ENCODE measurements at places on chromosomes 5 and 9. TPM values are rescaled to one million over a fixed set of nuclear protein-coding genes. Genes with fewer than 3 reads are reported as not detected.

DNA sequence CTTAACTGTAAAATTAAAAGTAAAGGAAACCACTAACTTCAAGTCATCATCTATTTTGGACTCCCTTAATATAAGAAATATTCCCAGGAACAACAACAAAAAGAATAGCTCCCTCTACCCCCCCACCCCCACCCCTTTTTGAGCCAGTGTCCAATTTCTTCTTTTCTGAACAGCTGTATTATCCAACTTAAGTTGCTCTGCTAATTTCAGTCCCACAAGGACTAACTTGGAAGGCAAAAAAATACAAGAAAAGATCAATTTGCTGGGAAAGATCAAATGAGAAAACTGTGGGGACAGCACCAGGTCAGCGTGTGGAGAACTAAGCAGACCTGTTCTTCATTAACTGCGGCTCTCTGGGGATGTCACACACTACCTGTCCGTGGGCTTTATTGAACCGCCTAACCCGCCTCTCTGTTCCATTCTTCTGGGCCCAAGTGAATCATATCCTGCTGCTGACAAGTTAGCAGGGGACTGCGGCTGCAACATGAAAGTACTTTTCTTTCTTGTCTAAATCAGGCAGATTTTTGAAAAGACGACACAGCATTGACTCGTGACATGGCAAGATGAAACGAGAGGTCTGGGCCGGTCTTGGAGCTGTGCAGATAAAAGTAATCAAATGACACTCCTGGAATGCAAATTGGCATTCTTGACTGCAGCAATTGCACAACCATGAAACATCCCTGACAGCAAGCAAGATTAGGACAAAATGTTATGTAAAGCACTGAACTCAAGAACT is 2.7 kb downstream of the BNC2 start:
- no peak for DNase-seq

- no peak for DNase-seq
Observed at GRCh38 chr5:68873198-68873597, 220.6 kb upstream of the SLC30A5 start.

DNA sequence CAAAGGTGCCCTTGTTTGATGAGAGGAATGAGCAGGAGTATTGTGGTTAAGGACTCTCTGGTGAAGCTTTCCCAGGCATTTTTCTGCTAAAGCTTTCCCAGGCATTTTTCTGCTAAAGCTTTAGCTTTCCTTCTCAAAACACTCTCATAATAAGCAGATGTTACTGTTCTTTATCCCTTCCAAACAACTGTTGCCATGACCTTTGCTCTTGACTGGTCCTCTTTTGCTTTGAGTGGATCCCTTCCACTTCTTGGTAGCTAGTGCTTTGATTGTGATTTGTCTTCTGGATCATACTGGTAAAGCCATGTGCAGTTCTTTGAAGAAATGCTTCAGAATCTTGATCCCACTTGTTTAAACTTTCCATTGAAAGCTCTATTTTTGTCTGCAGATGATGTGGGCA is 85.8 kb downstream of the GPBP1 start:
- DNase-seq, result no peak

- no peak for DNase-seq
Observed at GRCh38 chr5:116810951-116811350, 236.3 kb upstream of the SEMA6A start.

DNA sequence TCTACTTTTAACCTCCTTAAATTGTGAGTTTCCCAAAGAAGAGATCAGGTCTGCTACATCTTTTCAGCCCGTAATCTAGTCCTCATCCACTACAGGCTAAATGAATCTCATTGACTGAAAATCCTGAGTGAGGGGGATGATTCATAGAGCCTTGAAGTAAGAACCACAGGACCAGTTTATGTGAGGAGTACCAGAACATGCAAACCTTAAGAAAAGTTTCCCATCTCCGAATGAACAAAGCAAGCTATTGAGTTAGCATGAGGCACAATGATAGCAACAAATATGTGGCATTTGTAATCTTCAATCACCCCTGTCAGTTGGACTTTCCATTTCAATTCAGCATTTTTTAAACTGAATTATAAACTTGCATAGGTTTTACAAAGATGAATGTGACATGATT is 197.0 kb downstream of the ALDH1A1 start:
- no peak for DNase-seq

- no peak for DNase-seq
Observed at GRCh38 chr9:80144406-80144805, 572.6 kb downstream of the TLE4 start.

DNA sequence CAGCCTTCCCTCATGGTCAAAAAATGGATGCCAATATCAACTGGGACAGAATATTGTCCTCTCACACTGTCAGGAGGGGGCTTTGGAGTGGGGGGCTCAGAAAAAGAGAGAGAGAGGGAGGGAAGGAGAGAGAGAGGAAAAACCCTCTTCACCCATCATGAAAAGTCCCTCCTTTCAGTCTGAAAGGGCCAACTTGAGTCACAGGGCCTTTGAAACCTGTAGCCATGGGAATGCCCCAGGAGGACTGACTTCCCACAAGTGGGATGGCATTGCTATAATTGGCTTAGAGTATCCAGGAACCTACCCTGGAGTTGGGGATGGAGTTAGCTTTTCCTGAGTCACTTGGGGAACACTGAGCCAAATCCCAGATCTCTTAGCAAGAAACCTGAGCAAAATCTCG is 41.2 kb downstream of the DNAJC21 start:
- DNase-seq, result no peak

GRCh38 chr5:3913279-3913678 is 317.6 kb downstream of the IRX1 start:
- no peak for DNase-seq

DNA sequence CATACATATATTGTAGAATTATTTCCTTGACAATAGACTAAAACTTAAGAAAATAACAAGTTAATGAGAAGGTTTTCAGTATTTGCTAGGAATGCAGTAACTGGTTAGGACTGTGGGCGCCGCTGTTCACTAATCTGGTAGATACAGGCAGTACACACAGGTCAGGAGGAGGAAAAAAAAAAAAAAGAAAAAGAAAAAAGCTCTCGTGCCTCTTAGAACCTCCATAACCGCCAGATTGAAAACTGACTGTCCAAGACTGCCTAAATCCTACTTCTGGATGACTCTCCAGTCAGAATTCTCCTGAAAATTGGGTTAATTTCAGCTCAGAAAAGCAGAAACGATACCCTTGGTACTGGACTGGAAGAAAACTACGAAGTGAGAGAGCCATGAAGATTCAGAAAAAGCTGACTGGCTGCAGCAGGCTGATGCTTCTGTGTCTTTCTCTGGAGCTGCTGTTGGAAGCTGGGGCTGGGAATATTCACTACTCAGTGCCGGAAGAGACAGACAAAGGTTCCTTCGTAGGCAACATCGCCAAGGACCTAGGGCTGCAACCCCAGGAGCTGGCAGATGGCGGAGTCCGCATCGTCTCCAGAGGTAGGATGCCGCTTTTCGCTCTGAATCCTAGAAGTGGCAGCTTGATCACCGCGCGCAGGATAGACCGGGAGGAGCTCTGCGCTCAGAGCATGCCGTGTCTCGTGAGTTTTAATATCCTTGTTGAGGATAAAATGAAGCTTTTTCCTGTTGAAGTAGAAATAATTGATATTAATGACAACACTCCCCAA is at the start of gene PCDHGA1:
PCDHGA1 (plus strand) TSS at position 216 of the 782 bp plus-strand sequence.
- no peak for DNase-seq

DNA sequence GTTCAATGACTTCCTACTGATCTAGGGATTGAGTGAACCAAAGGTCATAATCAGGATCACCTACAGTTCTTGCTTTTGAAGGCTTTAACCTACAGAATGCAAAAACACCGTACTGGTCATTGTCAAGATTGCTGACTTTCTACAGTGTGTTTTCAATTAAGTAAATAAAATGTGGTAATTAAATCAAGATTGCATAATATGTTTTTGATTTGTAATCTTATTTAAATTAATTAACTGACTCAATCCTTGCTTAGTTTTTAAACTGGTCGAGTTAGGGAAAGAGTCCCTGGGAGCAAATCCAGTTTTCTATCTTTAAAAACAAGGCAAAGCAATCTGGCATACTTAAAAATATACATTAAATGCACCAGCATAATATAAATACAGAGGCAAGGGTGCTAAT is 125.9 kb downstream of the NFIB start:
- DNase-seq, result no peak

Gene UBE2R2
- 44.4 TPM for total RNA-seq

Gene BARHL1
- not detected for total RNA-seq

Gene LHX3
- not detected for total RNA-seq

Gene SLC45A2
- total RNA-seq, result not detected

Gene PTPRD
- 7.8 TPM for total RNA-seq

Gene IGFBPL1
- not detected for total RNA-seq
